ENCODE measurements at places on chromosomes 13 and 19.

DNA sequence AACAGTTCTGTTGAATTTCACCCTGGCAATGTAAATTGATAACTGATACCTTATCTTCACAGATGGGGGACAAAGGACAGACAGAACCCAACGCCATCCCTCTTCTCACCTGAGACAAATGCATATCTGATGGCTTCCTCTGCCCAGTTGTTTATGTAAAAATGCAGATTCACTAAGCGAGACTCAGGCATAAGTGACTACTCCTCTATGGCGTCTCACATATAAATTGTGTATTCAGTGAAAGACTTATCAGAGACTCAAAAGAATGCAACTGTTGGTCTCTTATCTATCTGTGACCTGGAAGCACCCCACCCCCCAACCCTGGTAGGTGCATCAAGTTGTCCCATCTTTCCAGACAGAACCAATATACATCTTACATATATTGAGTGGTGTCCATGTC lies 13.3 kb upstream of the CALM3 start:
- no peak for DNase-seq

DNA sequence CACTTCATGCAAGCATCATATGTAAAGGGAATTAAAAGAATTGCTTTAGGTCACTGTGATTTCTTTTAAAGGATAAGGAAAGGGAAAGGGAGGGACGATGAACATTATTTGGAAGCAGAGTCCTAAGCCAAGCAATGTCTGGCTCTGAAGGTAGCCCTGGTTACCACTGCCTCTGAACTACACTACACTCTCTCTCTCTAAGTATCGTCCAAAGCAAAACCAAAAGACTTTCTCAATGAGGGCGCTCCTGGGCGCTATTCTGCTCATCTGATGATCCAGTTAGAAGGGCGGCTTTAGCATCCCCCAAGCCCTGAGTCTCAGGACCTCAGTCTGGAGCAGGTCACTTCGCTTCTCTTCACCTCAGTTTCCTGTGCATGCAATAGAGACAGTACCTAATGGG lies 26.2 kb downstream of the FOXO1 start:
- DNase-seq, result no peak

DNA sequence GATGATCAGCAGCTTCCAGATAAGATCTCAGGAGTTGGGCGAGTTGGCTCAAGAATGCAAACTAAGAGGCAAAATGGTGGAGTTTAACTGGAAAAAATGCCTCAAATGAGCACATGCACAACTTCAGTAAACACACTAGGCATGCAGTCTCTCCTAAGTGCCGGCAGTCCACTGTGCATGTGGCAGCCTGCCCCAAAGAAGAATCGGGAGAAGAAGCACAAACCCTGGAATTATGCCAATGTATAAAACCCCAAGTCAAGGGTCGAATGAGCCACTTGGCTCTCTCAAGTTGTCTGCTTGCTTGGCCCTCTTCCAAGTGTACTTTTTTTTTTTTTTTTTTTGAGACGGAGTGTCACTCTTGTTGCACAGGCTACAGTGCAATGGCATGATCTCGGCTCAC lies 53.3 kb upstream of the SLITRK1 start:
- DNase-seq, result no peak

DNA sequence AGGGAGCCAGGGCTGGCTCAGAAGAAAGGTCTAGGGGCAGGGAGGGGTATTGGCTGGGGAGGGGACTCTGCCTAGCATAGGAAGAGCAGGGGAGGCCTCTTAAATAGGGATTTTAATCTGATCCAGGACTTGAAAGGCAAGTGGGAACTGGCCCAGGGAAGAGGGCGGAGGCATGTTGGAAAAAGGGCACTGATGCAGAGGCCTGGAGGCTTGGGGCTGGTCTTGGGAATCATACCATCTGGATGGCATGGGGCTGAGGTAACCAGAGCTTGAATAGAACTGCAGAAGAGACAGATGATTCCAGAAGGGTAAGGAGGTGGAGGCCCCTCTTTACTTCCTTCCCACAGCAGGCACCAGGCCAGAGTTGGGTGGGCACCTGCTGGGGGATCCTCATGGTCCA lies 29.1 kb downstream of the CERS4 start:
- DNase-seq, result no peak

GRCh38 chr13:37640499-37640898 lies 41.9 kb upstream of the POSTN start:
- DNase-seq, result no peak

- DNase-seq, result no peak
Observed at GRCh38 chr13:47249266-47249665, 352.4 kb upstream of the HTR2A start.

DNA sequence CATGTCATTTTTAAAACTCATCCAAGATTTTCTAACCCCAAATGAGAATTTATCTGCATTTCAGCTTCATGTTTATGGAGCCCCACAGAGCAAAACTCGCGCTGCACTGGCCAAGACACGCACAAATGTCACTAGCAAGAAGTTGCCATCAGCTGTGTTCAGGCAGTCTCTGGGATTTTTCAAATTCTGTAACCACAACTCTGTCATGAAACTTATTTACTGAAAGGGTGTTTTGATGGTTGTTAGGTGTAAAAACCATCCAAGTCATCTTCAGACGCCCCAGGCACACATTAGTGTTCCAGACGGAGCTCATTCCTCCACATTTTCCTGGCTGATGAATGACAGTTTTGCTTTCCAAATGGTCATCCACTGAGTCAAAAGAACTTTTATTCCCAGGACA lies 63.4 kb downstream of the SLC7A1 start:
- DNase-seq, result no peak

DNA sequence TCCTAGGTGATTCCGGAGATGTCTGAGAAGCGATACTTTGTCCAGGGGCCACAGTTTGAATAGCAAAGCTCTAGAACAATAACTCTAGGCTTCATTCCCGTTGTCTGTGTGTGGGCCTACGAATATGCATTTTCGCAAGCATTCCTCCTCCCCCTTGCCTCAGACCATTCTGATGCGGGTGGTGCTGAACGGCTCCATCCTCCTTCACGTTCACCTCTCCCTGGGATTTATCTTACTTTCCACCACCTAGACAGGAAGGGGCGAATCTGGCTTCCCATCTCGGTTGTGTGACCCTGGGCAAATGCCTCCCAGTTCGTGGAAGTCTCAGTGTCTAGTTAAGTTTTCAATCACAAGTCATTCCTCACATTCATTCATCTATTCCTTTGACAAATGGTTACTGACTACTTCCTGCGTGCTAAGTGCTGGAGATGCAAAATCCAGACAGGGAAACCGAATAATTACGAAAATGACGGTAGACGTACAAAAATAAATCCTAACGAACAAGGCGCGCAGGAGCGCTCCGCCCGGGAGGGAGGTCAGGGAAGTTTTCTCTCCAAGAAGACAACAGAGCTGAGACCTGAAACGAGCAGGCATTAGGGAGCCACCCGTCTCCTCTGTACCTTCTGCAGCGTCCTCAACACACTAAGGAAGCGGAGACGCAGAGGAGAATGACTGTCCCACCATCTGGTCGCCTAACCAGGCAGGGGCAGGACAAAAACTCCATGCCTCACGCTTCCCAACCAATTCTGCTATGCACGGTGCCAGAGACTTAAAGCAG lies 1.3 kb upstream of the CNOT3 start:
- no peak for DNase-seq

- DNase-seq, result no peak
Observed at GRCh38 chr19:4054441-4055208, 12.1 kb downstream of the ZBTB7A start.

GRCh38 chr13:114226699-114227323 lies 7.9 kb upstream of the CDC16 start:
- peak; percentile 49 for DNase-seq

- DNase-seq, result no peak
Observed at GRCh38 chr13:52399708-52400107, 6.3 kb downstream of the THSD1 start.

GRCh38 chr19:8105471-8105870 lies 43.9 kb downstream of the FBN3 start:
- DNase-seq, result no peak

- no peak for DNase-seq
Observed at GRCh38 chr19:56126983-56127780, 6.1 kb upstream of the ZNF787 start.

DNA sequence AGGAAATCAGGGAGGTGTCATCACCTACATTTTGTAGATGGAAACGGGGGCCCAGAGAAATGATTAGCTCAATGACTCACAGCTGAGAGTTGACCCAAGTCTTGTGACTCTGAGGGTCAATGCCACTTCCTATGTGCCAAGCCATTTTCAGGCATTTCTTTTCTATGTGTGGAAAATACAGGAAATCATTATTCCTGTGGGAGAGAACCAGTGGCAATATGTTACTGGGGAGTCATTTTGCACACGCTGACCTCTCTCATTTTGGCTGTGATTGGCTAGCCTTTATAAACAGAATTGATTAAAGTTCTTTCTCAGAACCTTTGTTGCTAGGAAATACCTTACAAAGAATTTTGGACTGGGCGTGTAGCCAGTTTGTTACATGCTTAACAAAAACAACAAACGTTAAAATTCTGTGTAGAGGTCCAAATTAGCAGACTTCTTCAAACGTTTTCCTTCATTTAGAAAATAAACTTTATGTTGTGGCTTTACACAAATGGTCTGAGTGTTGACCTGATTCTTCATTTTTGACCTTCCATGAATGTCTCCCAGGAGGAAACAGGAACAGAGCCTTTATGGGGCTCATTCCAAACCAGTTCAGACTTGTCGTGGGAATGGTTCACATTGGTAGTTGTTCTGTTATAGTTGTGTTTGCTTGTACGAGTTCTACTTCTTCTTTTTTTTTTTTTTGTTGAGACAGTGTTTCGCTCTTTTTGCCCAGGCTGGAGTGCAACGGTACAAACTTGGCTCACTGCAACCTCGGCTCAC lies 11.4 kb downstream of the PCCA start:
- no peak for DNase-seq

GRCh38 chr13:33349288-33349985 lies 63.9 kb upstream of the STARD13 start:
- DNase-seq, result no peak

- DNase-seq, result no peak
Observed at GRCh38 chr13:113342820-113343691, 20.9 kb downstream of the GRTP1 start.

GRCh38 chr19:3914199-3914598 lies 18.7 kb upstream of the NMRK2 start:
- DNase-seq, result no peak

DNA sequence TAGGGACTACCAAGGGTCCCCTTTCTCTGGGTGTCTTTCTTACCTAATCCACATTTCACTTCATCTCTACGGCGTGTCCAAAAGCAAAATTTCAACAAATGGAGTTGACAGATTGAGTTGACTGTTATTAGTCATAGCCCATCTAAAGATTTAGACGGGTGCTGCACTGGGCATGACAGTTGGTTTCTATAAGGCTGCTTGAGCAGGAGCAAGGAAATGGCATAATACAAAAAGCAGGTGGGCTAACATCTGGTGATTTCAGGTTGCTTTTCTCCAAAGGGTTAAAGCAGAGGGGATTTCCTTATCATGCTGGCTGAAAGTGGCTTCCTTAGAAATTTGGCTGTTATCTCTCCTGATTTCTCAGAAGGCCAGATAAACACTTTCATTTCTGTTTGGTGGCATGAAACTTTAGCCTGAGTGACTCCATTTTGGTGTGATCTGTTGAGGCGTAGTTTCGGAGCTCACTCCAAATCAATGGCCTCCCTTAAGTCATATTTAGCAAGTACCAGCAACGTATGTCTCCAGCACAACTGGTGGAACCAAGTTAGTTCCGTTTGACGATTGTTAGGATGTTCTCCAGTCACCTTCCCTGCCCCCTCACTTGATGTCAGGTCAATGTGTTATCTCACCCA lies 440.4 kb downstream of the FGF9 start:
- no peak for DNase-seq

- DNase-seq, result peak; percentile 67
Observed at GRCh38 chr19:47608969-47609905, at the start of gene BICRA. TSS of gene BICRA (plus strand) at chr19:47609134. CDS start at chr19:47673575, 64,441 bp downstream.

DNA sequence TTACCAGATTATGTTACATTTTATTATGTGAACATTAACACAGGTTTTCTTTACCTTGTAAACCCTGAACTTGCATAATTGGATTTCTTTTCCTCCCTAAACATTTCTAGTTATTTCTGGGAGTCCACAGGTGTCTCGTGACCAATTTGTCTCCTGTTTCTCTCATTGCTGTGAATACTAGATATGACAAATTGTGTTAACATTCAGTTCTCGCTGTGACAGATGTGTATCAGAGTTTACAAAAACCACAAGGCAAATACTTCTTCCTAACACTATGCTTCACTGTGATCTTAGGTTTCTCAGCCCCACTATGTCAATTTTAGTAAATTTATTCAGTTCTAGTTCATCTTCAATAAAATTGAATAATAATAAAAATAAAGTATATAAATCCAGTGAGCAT lies 1554.9 kb downstream of the EFNB2 start:
- no peak for DNase-seq

DNA sequence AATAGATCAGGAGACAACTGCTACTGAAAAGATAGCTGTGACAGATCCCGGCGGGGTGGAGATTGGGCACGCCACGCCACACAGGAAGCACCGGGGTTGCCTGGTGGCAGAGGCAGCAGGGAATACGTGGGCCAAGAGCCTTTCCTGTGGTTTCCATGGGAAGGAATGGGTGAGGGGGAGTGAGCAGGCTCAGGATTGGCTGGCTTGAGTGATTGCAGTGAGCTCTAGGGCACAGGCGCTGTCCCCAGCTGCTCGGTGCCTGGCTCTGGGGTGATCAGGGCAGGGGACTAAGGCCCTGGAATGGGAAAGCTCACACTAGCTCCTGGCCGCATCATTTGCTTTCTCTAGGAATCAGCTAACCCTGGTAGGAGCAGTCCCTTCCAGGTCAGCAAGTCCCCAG lies 166.1 kb downstream of the USP12 start:
- no peak for DNase-seq

- no peak for DNase-seq
Observed at GRCh38 chr13:100491164-100491842, 97.3 kb downstream of the GGACT start.

DNA sequence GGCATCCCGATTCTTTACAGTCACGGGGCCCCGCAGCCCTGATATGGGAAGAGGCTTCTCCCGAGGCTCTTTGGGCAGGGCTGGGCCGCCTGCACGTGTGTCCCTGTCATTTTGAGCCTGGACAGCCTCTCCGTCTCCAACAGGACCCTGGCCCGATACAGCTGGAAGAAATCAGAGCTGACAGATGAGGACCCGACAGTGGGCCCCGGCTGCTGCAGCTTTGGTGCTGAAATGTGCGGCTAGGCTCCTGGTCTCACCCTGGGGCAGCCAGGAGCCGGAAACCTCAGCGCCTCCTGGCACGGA lies 3.2 kb downstream of the PIAS4 start:
- DNase-seq, result no peak

GRCh38 chr13:46176756-46177155 lies 5.2 kb downstream of the LCP1 start:
- DNase-seq, result no peak
